ENCODE measurements at places on chromosomes 2 and 18.

DNA sequence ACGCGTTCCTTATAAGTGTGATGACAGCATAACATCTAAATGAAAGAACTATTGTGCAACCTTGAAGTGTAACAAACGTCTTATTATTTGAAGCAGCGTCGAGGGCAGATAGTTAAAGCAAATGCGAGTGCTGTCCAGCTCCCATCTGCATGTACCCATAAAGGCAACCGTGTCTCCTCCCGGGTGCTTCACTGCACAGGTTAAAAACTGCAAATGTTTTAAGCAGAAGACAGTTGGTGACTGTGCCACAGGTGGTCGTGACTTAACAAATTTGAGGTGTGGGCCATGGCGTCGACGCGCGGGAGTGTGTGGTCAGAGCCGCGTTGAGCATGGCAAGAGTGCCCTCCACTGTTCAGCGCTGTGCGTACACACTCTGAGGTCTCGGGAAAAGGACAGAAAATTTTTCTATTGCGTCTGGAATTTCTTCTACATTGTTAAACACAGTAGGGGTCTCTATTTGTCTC lies 6.4 kb downstream of the SALL3 start:
- DNase-seq = no peak

DNA sequence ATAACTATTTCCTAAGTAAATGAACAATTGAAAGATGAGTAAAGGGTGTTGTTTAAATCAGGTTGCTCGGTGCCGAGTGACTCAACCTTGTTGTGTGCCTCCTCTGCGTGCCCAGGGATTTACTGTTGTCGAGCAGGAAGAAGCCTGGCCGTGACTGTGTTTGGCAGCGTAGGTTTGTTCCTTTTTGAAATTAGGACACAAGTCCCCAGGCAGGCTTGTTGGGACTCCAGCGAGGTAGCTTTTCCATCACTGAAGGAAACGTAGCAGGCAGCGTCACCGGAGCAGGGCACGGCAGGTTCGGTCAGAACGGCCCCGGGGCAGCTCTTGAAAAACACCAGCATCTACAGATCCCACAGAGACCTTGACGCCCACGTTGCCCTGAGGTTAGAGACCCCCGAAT lies 48.6 kb downstream of the TMEM18 start:
- no peak for DNase-seq

GRCh38 chr2:238290091-238290509 lies 1.7 kb upstream of the PER2 start:
- peak; percentile 27 for DNase-seq

GRCh38 chr2:219541611-219542180 lies 1.9 kb downstream of the CHPF start:
- DNase-seq = peak; percentile 74

- DNase-seq = no peak
Measured at GRCh38 chr2:2831633-2832032, 500.6 kb upstream of the MYT1L start.

GRCh38 chr2:170719810-170720209 lies 4.7 kb downstream of the SP5 start:
- no peak for DNase-seq

DNA sequence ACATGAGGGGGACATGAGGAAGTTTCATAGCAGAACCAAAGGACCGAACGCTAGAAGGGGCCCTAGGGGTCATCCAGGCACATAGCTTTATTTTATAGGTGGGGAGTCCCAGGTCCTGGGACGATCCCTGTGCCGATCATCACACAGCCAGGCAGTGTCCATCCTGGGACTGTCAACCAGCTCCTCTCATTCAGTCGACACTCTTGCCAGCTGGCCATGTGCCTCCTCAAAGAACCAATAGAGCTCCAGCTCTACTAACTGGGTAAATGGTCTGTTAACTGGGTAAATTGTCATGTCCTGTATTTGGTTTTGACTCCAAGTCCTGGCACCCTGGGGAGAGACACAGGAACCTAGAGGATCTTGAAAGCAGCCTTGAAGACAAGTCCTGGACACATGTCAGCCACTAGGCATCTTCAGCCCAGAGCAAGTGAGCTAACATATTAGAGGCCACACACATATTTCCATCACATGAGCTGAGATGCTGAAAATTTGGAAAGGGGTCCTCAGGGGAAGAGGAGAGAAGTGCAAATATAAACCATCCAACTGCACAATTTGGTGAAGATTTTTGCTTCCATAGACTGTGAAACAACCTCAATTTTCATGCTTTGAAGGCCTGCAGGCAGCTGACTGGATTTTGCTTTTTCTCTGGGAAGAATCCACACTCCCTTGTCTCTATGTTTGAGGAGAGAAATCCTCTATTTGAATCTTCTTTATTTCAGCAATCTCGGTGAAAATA lies 361.1 kb upstream of the SLC14A2 start:
- no peak for DNase-seq

DNA sequence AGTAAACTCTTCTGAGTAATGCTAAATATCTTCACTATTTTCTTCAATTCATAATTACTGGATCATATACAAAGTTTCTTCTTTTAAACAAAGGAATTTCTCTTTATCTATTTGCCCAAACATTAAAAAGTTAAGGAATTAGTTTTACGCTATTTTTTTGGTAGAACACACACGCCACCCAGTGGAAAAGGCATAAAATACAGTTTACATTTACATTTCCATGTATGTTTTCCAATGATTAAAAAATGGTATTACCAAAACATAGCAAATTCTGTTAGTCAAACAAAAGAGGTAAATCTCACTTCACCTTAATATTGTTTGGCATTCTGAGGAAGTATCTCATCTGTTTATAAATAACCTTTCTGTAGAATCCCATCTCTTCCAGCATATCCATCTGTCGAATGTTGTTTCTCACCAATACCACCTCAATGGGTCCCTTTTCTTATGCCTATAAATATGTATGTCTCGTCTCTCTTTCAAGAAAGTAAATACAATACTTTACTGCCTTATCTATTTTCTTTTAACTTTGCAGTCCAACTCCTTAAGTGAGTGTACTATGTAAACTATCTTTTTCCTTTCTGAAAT lies 7.2 kb downstream of the BOLL start:
- no peak for DNase-seq

GRCh38 chr18:45416168-45416567 lies 199.1 kb upstream of the SLC14A2 start:
- DNase-seq = no peak

DNA sequence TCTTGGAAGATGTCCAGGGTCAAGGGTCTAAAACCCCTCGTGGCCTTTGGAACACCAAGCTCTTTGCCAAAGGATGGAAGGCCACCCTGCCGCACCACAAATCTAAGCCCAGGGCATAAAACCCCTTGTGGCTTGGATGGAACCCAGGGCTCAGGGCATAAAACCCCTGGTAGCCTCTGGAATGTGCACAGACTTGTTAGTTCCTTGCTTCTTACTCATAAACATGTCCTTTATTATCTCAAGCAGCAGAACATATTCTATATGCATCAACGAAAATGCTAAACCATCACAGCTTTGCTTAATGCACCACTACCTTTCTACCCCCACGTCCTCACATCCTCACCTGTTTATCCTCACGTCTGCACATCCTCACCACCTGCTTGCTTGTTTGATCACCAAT lies 998.0 kb downstream of the DSC3 start:
- no peak for DNase-seq

DNA sequence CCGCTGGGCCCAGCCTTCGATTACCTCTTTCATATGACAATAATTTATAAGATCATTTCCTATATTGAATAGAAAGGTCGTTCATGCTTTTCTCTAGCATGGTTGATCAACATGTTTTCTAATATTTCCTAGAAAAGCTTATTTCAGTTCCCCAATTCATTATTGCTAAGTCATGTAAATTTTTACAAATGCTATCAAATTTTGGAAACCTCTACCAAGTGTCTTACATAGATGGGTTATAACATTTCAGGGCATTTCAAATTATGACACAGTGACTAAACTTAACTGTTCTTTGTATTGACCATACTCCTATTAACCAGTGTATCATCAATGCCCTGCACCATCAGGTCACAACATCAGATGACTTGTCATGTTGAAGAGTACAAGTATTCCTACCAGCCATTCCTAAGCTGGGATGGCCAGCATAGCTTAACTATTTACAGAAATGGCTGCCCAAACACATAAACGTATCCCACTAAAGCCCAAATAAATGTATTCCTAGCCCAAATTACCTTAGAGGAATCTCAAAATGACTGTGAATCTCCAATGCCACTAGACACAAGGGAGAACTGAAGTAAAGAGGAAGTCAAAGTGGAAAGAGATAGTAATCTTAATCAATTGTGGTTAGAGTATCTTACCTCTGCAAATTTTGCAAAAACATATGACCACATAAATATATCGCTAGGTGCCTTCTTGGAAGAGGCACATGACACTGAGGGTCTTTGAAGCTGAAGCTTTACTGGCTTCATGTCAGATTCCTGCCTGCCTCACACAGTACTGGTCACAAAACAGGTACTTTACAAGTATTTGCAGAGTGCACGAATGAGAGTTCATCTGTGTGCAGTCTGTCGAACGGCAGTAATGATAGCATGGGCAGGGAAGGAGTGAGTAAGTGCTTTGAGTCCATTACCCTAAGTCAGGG lies 87.3 kb upstream of the TLK1 start:
- DNase-seq = no peak

DNA sequence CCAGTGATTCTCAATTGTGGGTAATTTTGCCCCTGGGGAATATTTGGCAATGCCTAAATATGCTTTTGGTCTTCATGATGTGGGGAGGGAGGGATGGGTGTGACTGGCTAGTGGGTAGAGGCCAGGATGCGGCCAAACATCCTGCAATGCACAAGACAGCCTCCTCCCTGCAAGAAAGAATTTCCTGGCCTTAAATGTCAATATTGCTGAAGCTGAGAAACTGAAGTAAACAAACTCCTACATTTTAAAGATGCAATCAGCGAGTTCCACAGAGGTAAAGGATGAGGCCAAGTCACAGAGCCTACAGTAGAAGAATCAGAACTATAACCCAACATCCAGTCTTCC lies 272.9 kb upstream of the EPHA4 start:
- DNase-seq = no peak

DNA sequence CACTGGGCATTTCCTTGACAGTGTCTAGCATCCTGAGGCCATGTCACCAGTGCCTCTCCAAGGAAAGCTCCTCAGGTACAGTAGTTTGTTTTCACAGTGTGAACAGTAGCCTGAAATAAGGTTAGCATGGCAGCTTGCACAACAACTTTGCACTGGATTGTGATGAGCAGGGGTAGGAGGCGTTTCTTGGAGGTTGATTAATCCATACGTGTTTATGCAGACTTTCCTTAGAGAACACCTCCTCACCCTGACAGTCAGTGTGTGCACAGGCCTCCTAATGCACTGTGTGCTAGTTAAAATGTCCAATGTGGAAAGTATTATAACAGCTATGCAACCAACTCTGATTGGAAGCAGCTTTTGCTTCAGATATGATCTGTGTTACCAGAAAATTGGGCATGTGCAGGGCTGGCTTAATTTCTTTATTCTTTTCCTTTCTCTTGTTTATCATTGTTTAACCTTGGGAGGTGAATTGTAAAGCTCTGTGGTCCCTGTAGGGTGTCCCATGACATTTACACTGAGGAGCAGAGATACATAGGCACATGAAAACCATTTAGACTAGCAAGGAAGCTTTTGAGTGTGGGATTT lies 77.2 kb upstream of the LDAH start:
- no peak for DNase-seq

DNA sequence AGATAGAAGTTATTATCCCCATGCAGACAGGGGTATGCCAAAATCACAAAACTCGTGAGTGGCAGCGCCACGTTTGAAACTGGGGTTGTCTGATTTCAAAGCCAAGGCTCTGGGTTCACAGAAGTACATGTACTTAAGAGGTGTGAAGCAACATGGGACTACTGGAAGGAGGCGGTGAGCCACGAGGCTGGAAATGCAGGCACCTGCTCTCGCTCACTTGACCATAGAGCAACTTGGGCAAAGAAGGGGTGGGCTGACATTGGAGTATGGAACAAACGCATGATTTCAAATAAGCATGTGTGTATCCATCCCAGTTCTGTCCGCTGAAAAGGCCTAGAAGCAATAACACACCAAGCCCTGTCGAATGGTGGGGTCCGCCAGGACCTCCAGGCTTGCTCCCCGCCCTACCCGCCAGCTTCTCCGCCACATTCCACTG lies 593 bp upstream of the ACTR2 start:
- DNase-seq = no peak

DNA sequence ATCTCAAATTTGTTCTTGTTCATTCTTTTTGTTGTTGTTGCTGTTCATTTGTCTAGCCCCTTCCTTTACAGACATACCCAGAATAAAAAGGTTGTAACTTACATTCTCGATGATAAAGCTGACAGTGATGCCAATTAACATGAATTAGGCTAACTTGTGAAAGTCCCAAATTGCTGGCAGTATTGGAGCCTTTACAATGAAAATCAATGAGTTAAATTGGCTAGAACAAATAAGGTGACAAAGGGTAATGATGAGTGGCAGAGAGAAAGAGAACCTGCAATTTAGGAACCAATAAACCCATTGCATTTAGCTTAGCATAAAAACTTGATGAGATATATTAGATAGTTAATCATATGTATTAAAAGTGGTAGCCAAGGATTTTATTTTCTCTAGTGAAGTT lies 521.0 kb downstream of the ADCYAP1 start:
- no peak for DNase-seq

DNA sequence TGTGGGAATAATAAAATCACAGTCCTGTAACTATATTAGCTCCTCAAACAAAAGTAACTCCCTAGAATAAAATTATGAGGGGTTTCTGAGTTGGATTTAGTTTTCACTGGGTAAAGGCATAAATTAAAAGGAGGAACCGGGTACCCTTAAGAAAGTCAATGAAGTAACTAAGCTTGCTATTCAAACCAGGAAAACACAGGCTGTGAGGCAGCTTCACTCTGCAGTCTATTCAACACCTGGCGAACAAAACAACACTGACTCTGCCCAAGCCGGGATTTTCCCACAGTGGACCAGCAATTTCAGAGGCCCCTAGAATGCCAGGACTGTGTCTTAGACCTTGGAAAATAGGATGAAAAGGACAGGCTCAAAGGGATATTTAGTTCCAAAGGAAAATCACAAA lies 24.6 kb upstream of the CREB1 start:
- no peak for DNase-seq

DNA sequence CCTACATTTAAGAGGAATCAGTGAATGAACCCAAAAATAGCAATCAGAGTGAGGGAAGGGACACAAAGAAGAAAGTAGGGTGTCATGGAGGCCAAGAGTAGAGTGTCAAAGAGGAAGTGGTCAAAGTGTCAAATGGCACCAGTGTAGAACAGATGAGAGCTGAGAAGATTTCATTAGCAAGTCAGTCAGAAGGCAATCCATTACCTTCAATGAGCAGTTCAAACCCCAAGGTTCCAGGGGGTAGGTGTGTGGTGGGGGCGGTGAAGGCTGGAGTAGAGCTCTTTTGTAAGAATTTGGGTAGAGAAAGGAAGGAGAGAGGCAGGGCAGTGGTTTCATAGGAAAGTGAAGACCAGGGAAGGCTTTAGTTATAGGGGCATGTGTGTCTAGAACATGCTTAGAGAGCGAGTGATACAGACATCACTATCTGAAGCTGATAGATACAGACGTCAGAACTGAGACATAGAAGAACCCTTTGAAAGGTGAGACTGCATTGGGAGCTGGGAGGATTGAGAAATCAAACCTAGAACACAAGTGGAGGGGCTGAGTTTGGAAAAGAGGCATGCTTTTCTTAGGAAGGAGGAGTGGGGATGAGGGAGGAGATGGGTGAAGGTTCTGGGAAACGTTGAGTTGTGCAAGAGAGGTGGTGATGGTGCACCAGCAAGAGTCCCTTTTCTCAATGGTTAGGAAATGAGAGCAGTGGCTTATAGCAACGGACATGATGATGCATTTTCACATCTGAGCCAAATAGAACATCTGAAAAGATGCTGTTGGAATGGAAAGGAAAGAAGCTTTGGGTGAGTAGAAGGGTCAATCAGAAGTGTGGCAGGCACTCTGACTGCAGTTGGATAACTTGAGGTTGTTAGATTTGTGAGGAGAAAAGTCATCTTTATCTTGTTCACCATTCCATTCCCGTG lies 48.9 kb upstream of the IL1RL1 start:
- DNase-seq = no peak
